ENCODE measurements at places on chromosomes 6 and 20. TPM values are rescaled to one million over a fixed set of nuclear protein-coding genes. Genes with fewer than 3 reads are reported as not detected.

The EDN3 gene
- 1.8 TPM for total RNA-seq

The PSORS1C2 gene
- total RNA-seq, result not detected

The PNPLA1 gene
- not detected for total RNA-seq

The OOEP gene
- not detected for total RNA-seq

The BAG2 gene
- 8.0 TPM for total RNA-seq

The LAMA2 gene
- 0.31 TPM for total RNA-seq

The RNF114 gene
- total RNA-seq, result 58.0 TPM

The GPLD1 gene
- 1.1 TPM for total RNA-seq

The PACRG gene
- not detected for total RNA-seq

The NR2E1 gene
- total RNA-seq, result not detected

The SLC35F1 gene
- 0.06 TPM for total RNA-seq

The DEFB124 gene
- total RNA-seq, result not detected

The DNAH8 gene
- total RNA-seq, result not detected

The TP53TG5 gene
- not detected for total RNA-seq

The TSBP1 gene
- total RNA-seq, result not detected

The RHAG gene
- total RNA-seq, result 0.09 TPM

The COL19A1 gene
- total RNA-seq, result not detected

The ZGPAT gene
- total RNA-seq, result 29.4 TPM

The CNKSR3 gene
- total RNA-seq, result 6.9 TPM

The RAD21L1 gene
- total RNA-seq, result not detected

The USP49 gene
- 0.95 TPM for total RNA-seq

The MYB gene
- total RNA-seq, result 0.73 TPM

The HRH3 gene
- not detected for total RNA-seq

The BIRC7 gene
- 1.7 TPM for total RNA-seq

The MAN1A1 gene
- 0.03 TPM for total RNA-seq

Data from A549 treated with GW870086 at 1 μM for 4 hours (cell line).